ENCODE measurements at places on chromosomes 2 and 18. TPM values are rescaled to one million over a fixed set of nuclear protein-coding genes. Genes with fewer than 3 reads are reported as not detected.

ECEL1 gene
- total RNA-seq = not detected

MSGN1 gene
- total RNA-seq = not detected

PLGLB1 gene
- 5.0 TPM for total RNA-seq

UGT1A8 gene
- not detected for total RNA-seq

ANKRD23 gene
- 16.5 TPM for total RNA-seq

SCN7A gene
- total RNA-seq = not detected

SERPINB10 gene
- not detected for total RNA-seq

CRYGD gene
- total RNA-seq = not detected

TTN gene
- 11.6 TPM for total RNA-seq

RUFY4 gene
- total RNA-seq = 0.88 TPM

OTOS gene
- not detected for total RNA-seq

CCDC121 gene
- 1.4 TPM for total RNA-seq

RAX gene
- not detected for total RNA-seq

UPP2 gene
- not detected for total RNA-seq

BOLL gene
- total RNA-seq = not detected

GCKR gene
- not detected for total RNA-seq

SYT4 gene
- not detected for total RNA-seq

Measured in activated naive CD4-positive, alpha-beta T cell treated with anti-CD3 and anti-CD28 coated beads, Interleukin-2, amount 10 ng/mL, durations not matched to agents 5 hours and 36 hours (primary cell).